ENCODE measurements at places on chromosomes 6 and 20.

DNA sequence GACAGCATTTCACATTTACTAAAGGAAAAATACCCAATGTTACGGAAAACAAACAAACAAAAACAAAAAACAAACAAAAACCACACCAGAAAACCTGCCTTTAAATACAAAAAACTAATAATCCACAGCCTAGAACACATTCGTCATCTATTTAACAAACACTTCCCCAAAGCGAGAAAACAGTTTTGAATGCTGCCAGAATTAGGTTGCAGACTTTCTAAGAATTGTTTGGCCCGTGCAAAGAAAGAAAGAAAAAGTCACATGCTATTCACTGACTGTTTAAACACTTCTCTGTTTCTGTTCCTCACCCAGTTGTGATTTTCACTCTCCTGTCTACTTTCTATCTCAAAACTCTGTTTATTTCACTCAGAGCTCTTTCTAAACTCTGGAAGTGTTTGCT, 52.5 kb downstream of the BCAS1 start:
- no peak for DNase-seq

DNA sequence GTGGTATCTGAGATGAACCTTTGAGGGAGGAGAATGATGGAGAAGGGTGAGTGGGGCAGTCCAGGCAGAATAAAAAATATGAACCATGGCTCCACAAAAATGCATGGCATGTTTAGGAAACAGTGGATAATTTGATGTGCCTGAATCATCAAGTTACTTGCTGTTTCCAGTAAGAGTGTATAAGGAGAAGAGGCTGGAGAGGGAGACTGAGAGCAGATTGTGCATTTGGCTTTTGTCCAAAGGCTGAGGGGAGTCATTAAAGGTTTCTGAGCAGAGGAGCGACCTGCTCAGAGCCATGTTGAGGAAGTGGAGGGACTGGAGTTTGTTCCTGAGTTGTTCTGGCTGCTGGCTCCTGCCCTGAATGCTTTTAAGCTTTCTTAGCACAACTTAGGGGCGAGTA, 6.1 kb downstream of the MMP24 start:
- DNase-seq = no peak

- no peak for DNase-seq
These were observed 303.6 kb upstream of the SLC35B3 start for GRCh38 chr6:8738951-8739350.

GRCh38 chr20:16314320-16314719, 258.9 kb downstream of the KIF16B start:
- no peak for DNase-seq

DNA sequence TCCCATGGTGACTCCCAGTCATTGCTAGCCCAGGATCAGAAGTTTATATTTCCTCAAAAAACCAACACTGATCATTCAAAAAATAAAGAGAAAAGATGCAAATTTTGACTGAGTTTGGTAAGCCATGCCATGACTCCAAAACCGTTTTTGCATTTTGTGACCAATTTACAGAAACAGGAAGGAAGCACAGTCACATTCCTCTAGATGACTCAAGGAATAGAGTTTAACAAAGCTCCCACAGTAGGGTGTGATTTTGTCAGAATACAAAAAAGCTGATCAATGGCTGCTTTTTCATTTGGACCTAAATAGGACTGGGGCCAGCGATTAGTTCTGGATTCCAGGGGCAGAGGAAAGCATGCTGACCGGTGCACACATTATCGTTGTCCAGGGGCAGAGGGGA, 179.4 kb upstream of the AFDN start:
- DNase-seq = no peak

- no peak for DNase-seq
These were observed 3.0 kb upstream of the CDYL start for GRCh38 chr6:4773181-4773580.

GRCh38 chr20:63284544-63284949, 8.4 kb upstream of the COL20A1 start:
- DNase-seq = no peak

GRCh38 chr6:49980898-49981297, 11.5 kb upstream of the DEFB113 start:
- DNase-seq = no peak

GRCh38 chr20:51470907-51471411, 71.6 kb downstream of the NFATC2 start:
- no peak for DNase-seq

DNA sequence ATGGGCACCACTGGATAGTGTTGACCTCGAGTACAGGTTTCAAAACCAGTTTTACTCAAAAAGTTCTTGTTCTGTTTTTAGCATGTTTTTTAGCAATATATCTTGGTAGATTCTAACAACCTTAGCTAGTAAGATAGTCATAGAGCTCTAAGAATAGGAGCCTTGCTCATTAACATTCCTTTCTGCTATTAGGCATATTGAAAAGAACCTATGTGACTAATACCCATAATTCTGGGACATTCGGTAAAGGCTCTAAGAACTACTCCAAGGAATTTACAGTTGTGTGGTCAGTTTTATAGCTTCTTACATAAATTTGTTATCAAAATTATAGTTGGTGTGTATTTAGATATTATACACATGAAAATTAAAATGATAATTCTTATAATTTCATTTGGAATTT, 11.6 kb downstream of the SLC9A8 start:
- DNase-seq = no peak

DNA sequence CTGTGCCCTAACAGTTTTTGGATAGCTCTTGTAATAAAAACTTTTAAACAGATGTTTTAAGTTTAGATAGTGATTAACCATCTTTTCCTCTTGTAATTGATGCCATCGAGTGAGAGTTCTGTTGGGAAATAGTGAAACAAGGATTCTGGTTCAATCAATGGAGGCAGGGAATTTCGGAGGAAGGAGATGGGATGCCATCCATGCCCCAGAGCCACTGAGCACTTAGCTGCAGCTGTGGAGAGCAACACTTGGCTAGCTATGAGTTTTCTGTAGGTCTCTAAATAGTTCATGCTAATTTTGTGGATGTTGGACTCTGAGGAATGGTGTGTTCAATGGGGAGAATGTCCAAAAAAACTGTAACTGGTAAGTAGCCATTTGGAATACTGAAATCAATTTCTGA, 16.7 kb downstream of the CBFA2T2 start:
- DNase-seq = no peak

DNA sequence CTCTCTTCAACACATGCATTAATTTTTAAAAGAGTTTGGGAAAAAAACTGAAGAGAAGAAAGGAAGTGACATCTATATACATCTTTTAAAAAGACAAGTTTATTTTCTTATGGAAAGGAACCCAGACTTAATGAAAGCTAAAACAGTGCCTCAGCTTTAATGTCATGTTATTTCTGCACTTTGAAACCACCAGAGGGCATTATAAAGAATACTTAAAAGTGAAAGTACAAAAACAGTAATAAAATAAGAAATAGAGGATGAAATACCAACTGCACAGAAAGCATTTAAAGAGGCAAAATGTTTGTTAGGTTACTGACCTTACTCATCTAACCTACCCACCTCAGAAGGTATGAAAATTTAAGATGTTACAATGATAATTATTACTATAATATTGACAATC, 98.8 kb downstream of the HUS1B start:
- DNase-seq = no peak

DNA sequence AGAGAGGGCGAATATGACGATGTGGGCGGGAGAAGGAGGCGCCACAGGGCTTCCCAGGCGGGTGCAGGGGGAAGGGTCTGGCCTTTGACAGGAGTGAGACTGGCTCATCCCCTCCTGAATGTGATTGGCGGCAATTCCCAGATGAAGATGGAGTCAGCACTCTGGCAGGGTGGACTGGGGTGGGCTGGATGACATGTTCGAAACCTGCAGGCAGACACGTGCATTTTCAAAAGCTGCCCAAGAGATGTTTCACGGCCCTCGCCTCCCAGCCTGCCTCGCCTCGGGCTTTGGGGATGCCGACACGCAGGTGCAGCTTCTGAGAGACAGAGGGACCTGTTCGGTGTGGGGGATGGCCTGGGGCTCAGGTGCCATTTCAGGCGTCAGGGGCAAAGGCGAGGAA, 66.8 kb upstream of the AFDN start:
- no peak for DNase-seq

- no peak for DNase-seq
These were observed 18.5 kb downstream of the NOX3 start for GRCh38 chr6:155436981-155437749.

DNA sequence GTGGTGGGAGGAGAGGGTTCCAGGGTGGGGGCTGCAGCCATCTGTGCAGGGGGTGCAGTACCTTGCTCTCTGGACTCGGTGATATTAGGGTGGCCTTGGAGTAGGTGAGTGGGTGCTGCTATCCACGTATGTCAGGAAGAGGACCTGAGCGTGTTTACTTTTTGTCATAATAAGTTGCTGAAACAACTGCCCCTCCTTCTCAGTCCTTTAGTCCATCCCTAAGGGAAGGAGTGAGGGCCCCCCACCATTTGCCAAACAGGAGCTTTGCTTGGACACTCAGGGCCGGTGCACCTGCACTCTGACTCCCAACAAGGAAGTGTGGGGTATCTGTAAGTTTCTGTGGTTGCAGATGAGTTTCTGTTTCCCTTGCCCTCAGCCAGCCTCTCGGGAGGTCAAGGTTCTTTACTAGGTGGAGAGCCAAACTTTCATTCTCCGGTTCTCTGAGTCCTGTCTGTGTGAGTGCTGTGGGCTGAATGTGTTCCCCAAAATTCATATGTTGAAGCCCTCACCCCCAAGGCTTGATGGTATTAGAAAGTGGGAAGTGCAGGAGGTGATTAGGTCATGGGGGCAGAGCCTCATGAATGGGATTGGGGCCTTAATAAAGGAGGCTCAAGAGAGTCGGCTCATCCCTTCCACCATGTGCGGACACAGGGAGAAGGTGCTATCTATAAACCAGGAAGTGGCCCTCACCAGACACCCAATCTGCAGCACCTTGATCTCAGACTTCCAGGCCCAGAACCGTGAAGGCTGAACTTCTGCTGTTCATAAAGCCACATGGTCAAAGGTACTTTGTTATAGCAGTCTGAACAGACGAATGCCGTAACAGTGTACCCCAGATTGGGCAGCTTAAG, 19.6 kb upstream of the CCR6 start:
- DNase-seq = no peak

DNA sequence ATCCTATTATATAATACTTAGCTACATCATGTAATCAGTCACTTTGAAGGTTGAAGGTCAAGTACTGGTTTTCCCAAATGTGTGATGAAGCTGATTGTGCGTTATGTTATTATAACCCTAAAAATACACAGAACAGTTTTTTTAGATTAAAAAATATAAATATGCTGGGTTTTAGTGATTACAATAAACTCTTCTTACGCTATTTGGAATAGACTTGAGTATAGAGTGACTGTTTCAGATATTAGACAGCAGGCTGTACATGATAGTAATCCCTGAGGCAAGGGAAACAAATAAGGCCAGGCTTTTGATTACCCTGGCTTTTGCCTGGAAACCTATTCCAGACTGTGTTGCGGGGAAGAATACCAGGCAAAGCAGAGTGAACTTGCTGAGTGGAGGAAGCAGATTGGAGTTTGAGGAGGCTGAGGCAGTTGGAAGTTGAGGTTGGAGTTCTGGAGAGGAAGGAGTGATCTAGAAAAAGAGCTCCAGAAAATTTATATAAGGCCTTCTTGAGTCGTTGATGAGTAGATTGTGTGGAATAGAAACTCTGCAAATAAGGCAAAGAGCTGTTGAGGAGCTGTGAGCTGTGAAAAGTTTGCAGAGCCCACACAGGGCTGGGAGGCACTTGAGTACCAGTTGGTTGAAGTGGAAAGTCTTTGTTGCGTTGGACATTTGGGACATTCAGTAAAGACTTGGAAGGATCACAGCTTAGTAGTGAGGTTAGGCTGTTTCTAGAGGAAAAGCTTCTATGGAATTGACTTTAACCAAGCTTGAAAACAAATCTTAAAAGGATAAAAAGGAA, 26.4 kb downstream of the MAP3K4 start:
- no peak for DNase-seq

DNA sequence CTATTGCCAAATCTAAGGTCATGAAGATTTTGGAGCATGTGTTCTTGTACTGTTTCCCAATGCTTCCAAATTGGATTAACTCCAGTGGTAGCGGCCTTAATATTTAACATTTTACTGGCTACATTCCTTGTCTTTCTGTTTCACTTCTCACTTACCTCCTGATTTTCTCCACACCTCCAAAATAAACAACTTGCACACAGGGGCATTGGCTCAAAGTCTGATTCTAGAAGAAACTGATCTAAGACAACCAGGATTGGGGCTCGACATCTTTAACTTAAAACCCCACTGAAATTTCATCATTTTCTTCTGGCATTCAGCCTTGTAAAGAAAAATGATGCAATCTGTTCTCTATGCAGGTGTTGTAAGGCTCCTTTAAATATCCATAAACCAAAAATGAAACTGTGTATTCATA, 557.9 kb upstream of the ID4 start:
- DNase-seq = no peak

DNA sequence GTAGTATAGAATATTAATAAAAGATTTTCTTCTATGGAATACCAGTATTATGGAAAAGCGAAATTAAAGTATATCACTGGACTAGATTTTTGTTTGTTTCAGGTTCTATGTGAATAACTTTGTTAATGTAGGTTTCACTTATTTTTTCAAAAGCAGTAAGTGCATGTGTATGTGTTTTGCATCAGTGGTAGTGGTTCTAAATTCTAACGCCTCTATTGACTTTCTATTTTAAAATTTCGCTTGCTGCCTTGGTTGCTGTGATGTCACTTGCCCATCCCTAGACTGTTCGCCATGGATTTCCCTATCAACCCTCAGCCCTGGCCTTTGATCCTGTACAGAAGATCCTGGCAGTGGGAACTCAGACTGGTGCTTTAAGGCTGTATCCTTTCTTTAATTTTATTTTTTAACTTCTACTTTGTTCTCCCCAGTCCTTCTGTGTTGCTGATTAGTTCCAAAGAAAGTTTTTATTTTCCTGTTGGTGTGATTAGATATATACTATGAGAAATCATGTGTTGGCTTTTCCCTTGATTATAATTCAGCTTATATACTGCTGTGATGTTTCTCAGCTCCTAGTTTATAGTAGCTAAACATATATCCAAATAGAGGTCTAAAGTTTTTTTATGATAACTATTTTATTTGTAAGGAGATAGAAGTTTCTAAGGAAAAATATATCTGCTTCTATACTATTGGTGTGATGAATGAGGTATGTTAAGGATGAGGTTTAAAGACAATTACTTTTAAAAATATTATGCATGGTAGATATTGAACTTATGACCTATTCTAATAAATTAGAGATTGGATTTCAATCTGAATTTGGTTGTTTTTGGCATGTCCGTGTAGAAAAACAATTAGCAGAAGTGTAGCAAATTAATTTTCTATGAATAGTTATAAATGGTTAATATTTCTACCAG, 1.7 kb downstream of the STXBP5 start:
- DNase-seq = no peak

- DNase-seq = no peak
These were observed 192.5 kb upstream of the ECI2 start for GRCh38 chr6:4327841-4328240.

GRCh38 chr6:155599561-155599960, 143.9 kb upstream of the NOX3 start:
- no peak for DNase-seq

- no peak for DNase-seq
These were observed 29.3 kb downstream of the CHRNA4 start for GRCh38 chr20:63331741-63332400.

Data from NCI-H1417 treated with DMSO at 0.1 percent for 48 hours (cell line).